ENCODE measurements at places on chromosomes 16 and 17.

DNA sequence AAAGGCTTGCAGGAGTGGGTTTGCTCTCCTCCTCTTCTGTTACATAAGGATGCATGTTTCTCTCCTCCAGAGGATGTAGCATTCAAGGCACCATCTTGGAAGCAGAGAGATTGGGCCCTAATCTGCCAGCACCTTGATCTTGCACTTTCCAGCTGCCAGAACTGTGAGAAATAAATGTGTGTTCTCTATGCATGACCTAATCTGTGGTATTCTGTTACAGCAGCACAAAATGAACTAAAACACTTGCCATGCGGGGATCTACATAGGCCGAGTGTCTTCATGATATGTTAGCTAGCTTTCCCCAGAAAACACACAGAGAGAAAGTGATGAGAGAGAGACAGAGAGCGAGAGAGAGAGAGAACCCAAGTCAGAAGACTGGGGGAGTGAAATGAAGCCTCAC, 273.5 kb downstream of the UTP18 start:
- DNase-seq, result no peak

DNA sequence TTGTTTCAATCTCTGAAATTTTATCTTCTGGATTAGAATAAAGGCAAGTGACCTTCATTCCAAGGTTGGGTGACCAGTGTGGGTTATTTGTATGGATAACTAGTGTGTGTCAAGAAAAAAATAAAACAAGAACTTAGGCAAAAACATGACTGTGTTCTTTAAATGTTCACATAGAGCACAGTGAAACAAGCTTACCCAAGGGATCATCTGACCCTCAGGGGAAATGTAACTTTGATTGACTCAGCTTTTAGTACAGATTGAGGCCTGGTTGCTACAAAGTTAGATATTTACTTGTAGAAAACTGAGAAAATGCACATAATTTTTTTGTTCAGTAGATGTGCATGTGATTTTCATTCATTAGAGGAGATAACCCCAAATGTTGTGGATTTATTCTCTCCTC, 6.7 kb downstream of the CACNG3 start:
- no peak for DNase-seq

DNA sequence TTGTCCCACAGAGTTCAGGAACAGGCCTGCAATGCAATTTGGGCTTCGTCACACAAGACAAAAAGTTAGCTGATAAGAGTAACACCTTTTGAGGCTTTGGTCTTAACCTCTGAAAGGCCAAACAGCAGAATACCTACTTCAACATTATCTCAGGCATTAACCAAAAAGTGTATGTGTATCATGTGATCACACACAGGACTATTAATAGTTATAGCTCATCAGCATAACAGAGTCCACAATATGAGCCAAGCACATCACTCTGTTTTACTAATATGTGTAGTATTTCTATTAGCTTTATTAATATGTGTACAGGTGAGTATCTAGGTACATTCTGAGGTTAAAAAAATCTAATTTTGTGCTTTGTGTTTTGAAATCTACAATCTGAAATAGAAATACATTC, 30.8 kb downstream of the MYO1D start:
- DNase-seq, result no peak

DNA sequence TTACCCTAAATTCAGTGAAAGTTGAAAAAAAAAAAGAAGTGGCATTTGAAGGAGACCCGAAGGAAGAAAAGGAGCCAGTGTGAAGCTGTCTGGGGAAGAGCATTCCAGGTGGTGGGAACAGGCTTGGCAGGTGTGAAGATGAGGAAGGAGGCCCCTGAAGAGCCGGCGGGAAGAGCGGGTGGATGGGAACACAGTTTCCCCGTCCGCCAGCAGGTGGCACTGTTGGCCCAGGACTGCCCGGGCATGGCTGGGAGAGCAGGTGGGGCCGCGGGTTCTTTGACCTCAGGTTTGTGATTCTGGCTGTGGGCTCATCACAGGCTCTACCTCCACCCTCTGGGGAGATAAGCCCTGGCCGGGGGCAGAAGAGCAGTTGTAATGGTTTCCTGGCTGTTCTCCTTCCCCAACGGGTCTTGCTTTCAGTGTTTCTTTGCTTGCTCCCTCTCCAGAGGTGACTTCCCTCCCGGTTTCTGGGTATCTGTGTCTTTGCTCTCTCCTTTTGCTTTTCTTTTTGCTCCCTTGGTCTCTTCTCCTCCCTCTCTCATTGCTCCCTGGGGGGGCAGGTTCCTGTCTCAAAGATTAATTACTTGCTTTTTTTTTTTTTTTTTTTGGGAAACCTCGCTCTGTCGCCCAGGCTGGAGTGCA, 32.3 kb downstream of the RAP1GAP2 start:
- DNase-seq, result peak; percentile 30
